Activated naive CD4-positive, alpha-beta T cell (primary cell): ENCODE measurements at places on chromosomes 7 and 10.

- no peak for DNase-seq
Measured at GRCh38 chr10:48494611-48495010, 110.3 kb downstream of the ARHGAP22 start.

- DNase-seq, result no peak
Measured at GRCh38 chr7:36535866-36536664, 146.4 kb downstream of the ANLN start.

DNA sequence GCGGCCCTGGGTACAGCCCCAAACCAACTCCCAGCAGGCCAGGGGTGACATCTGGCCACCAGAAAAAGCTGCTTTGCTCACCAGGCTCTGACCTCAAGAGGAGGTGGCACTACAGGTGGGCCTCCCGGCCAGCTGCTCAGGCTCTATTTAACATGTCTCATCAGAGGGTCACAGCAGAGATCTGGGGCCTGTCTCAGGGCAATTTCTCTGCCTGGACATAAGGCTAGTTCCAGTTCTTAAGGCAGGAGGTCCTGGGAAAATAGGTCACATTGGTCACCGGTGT lies 88.6 kb downstream of the GFRA1 start:
- no peak for DNase-seq

GRCh38 chr7:101999393-101999792 lies 182.0 kb downstream of the CUX1 start:
- no peak for DNase-seq

GRCh38 chr10:118983263-118983662 lies 46.3 kb upstream of the NANOS1 start:
- DNase-seq, result no peak

DNA sequence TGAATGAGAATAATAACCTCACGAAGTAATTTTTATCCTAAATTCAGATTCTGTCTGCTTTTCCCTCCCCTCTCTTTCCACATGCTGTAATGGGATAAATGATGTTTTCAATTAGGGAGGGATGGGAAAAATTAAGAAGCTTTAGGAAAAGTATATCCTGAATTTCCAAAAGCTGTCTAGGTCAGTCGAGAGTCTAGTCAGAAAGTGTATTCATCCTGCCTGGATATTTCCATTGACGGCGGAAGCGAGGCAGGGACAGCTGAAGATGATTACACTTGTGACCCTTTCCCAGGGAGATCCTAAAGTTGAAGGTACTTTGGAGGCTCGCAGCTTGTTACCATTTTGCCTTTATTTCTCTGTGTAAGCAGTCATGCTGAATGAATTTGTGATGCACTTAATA lies 204.1 kb downstream of the ZNF365 start:
- DNase-seq, result no peak

DNA sequence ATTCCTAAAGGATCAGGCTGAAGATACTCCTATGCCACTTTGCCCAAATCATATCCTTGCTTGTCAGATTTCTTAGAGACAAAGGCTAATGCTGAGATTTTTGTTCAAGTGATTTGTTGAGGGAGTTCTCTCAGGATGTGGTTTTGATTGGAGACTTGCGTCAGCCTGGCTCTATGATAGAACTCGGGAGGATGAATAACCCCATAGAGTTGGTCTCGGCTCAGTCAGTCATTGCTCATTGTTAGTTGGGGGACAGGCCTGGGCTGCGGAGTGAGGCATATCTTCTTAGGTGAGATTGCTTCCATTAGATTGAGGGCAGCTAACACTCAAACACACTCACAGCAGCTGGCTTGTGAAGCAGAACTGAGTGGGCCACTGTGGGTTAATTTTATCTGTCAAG lies 203.4 kb downstream of the KIF20B start:
- DNase-seq, result no peak

GRCh38 chr7:47719675-47720074 lies 137.8 kb upstream of the TNS3 start:
- DNase-seq, result no peak

- DNase-seq, result no peak
Measured at GRCh38 chr7:128271471-128271941, 30.4 kb downstream of the LEP start.

- no peak for DNase-seq
Measured at GRCh38 chr7:19404912-19405329, 259.7 kb upstream of the FERD3L start.

GRCh38 chr10:44178856-44179255 lies 206.0 kb downstream of the CXCL12 start:
- no peak for DNase-seq

DNA sequence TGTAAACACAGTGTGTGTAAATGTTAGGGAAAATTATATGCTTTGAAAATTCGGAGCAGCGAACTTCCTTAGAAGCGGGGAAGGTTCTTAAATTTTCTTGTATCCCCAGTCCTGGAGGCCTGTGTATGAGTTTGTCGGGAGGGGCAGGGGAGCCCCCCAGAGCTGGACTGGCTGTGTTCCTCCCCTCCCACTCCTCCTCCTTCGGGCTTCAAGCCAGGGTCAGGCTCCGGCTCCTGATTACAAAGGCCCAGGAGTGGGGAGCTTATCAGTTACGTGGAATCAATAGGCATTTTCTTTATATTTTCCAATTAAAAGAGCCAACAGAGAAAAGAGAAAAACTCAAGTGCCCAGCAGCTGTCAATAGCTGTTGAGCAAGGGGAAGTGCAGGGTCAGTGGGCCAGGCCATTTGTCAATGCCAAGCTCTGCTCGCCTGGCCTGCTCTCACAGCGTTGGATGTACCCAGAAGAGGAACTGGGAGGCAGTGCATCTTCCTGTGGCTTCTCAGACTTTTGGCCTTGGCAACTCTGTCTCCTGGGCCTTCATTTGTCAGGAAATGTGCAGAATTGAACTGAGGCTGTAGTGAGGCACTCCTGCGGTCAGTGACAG lies 156.9 kb upstream of the PCBD1 start:
- no peak for DNase-seq

GRCh38 chr7:155858521-155859061 lies 46.3 kb upstream of the SHH start:
- DNase-seq, result no peak

DNA sequence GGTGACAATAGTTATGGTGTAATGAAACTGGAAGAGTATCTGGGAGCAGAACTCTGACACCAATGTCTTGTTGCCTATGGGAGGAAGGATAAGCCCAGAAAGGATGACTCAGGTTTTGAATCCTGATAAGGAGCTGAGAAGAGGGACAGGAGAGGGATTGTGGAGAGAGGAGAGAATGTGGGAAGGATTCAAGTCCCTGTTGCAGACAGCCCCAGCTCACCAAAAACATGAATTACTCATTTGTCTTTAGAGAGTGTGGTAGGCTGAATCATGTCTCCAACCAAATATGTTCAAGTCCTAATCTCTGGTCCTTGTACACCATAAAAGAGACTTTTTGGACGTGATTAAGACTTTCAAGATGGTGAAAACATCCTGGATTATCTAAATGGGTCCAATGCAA lies 206.9 kb upstream of the PHYHIPL start:
- no peak for DNase-seq

- DNase-seq, result no peak
Measured at GRCh38 chr10:73814896-73815718, 3.7 kb upstream of the NDST2 start.

DNA sequence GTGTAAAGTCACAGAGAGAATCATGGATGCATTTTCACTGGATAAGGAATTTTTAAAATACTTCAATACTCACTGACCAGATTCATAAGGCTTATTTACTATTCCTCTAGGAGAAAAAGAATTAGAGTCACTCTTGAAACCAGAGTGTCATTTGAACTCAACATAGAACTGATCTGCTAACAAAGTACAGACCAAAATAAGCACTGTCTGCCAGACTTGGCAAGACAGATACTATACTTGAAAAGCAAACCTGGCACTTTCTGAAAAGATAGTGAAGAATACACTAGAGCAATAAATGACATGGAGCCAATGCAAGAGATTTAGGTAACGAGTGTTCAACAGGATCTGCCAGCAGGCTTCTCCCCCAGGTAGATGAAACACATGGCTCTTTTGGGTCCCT lies 215.3 kb downstream of the CHCHD3 start:
- DNase-seq, result no peak

DNA sequence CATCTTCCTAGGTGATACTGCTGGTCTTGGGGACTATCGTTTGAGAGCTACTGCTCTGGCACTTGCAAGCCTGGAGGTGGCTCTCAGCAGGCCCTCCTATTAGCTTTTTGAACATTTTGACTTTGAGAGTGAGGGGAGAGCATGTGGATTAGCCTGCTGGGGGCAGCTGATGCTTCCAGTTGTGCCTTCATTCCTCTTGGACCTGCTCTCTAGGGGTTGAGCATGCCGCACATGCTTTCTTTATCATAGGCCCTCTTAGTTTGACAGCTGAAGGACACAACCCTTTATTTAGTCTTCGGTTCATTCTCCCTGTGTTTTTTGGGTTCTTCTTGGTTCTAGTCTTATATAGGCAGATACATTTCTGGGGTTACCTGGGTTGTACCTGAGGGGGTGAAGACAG lies 132.1 kb downstream of the GALNT17 start:
- no peak for DNase-seq

DNA sequence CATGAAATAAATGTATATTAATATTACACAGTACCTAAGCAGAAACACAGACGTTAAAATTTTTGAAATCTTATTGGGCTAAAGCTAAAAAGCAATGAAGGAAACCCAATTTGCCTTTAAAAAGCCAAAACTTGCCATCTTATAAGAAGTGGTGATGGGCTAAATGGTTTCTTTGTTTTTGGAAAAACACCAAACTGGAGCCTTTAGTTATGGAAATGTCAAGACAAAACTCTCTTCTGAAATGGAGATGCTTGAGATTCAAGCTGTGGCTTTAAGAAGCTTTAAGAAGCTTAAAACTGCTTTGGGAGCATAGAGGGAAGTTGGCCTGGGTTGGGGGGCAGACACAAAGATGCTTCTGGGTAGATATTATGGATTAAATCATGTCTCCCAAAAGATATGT lies 277.0 kb downstream of the GFRA1 start:
- no peak for DNase-seq

DNA sequence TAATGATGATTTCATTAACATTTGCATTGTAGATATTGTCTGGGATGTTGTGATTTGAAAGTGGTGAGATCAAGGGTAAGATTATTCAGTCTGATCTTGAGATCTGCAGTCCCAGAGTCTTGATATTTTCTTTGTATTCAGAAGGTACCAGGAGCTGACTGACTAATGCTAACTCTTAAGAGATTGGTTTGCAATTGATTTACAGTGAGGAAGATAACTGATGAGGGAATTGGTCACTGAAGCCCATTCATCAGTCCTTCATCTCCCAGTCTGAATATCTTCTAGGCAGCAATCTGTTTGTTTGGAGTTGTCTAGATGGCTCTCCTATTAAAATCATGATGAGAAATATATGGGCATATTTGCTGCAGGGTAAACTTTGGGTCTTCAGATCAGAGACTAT lies 473.7 kb downstream of the ARL4A start:
- DNase-seq, result no peak

GRCh38 chr7:111096997-111097396 lies 6.1 kb downstream of the LRRN3 start:
- DNase-seq, result no peak

- no peak for DNase-seq
Measured at GRCh38 chr10:119403921-119404320, 138.6 kb downstream of the RGS10 start.

GRCh38 chr7:147885869-147886268 lies 704.7 kb upstream of the C7orf33 start:
- DNase-seq, result no peak

DNA sequence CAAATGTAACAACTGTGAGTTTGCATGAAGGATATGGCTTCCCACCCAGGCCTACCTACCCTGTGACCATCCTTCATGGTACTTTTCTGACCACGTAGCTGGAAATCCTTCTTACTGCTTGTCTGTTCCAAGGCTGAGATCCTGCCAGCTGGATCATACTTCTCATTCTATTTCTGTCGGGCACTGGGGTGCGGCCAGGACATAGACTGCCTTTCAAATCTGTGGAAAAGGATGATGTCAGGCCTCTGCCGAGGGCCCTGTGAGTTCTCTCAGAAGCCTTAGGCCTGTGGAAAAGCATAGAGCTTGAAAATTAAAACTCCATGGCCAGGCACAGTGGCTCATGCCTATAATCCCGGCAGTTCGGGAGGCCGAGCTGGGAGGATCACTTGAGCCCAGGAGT lies 10.0 kb downstream of the VWC2 start:
- DNase-seq, result no peak

- DNase-seq, result peak; percentile 71
Measured at GRCh38 chr7:45259966-45260646, 102.5 kb downstream of the RAMP3 start.

- no peak for DNase-seq
Measured at GRCh38 chr7:136116186-136116585, 139.0 kb upstream of the MTPN start.
